ENCODE measurements at places on chromosomes 5 and 9.

DNA sequence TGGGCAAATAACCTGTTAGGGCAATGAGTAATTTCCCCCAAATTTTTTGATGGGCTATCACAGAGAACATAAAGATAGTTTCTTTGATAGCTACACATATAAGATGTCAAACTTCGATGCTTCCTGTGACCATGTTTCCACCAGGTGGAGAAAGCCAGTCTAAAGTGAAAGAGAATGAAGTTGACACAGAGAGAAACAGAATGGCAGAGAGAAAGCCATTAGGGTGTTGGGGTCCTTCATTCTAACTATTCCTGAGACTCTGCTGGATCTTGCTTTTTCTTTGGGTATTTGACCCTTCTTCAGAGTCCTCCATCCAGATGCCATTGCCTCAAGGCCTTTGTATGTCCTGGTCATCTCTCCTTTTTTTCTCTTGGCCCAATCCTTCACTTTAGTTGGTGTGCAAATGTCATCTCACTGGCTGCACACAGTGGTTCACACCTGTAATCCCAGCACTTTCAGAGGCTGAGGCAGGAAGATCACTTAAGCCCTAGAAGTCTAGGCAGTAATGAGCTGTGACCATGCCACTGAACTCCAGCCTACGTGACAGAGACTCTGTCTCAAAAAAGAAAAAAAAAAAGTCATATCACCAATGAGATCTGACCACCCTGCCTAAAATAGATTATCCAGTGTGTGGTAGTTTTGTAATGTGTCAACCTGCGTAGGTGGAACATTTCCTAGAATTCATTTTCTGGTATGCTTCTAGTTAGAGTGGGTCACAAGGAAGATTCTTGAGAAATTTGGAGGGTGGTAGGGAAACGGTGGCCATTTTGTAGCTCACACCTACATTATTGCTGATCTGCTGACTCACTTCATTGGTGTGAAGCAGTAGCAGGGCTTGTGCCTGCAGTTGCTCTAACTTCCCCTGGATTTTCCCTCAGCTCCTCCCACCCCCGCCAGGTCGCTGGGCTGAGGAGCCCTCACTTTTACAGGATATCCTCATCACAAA is 20.8 kb upstream of the KIF2A start:
- no peak for DNase-seq

- no peak for DNase-seq
Measured at GRCh38 chr5:32217886-32218396, 43.8 kb upstream of the GOLPH3 start.

DNA sequence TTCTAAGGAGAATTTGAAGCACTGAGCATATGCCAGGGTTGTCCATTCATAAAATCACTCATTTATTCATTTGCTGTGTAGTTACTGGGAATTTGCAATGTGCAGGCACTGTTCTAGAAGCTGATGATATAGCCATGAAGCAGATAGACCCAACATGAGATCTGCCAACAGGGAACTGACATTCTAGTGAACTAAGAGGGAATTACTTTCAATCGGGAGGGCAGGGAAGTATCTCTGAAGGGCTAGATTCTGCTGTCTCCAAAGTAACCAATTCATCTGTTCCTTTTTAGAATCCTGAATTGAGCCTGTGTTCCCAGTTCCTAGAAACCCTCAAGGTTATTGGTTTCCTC is 11.4 kb upstream of the ARHGAP26 start:
- no peak for DNase-seq

GRCh38 chr5:1294835-1295649 is at the start of gene TERT:
Gene TERT, minus strand, starts transcription at chr5:1295068. Its CDS starts 79 bp downstream, at chr5:1294989.
- no peak for DNase-seq

- no peak for DNase-seq
Measured at GRCh38 chr9:108750661-108751215, 105.0 kb downstream of the ACTL7B start.

DNA sequence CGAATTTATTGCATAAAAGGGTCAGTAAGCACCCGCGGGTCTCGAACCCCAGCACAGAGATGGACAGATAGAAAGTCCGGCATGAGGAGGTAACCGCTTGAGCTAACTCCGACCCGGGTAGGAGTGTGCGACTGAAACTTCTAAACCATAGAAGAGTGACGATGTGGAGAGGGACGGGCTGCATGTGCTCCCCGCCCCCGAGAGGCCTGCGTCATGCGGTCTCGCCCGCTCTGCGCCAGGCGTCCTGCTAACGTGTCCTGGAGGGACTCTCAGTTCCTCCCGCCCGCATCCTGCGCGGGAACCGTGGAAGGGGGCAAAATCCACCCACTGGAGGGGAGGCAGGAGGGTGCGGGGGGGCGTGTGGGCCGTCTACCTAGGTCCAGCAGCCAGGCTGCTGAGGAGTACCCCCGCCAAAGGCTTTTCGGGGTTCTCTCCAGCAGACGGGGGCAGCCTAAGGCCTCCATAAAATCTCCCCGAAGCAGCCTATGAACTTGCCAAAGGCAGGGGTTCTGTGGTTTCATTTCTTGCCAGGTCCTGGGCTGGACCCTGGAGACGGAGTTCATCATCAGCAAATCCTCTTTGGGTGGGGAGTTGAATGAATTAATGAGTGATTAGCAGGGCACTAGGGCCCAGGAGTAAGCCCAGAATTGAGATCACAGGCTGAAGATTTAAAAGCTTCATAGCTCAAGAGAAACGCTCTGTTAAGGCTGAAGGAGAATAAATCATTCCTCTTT is 51.9 kb downstream of the TGFBI start:
- no peak for DNase-seq

DNA sequence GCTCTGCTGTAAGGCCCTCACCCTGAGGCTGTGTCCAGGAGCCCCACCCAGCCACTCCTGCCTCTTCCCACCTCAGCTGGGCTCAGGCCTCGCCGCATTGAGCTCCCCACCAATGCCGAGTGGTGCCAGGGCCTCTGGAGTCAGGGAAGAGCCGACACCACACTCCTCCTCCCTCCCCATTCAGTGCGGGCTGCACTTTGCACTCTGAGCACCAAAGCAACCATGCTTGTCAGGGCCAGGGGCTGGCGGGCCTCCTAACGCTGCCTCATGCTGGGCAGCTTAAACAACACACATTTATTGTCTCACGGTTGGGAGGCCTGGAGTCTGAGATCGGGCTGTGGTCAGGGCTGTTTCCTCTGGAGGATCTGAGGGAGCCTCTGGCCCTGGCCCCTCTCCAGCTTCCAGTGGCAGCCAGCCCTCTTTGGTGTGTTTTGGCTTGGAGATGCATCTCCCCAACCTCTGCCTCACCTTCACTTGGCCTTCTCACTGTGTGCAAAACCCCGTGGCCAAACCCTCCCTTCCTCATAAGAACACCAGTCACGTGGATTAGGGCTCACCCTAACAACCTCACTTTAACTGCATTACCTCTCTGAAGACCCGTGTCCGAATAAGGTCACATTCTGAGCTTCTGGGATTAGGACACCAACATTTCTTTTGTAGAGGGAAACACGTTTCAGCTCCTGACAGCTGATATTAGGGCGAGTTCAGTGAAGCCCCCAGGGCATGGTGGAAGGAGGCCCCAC is 157.8 kb downstream of the MED10 start:
- DNase-seq = no peak

DNA sequence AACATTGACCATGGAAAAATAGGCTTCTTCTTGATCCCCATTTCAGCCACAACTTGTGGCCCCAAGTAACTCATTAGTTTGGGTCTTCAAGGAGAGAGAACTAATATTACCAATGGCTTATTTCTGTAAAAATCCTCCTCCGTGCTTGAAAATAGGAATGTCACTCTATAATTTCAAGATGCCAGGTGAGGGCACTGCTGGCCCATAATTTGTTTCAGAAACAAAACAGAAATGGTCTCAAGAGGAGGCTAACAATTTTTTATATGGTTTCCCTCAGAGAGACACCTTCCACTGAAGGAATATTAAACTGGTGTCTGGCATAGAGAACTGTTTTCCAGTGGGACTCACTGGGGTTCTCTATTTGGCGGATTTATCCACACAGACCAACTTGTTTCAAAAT is 437.0 kb upstream of the TRPC7 start:
- no peak for DNase-seq
